Fibroblast of villous mesenchyme (primary cell): ENCODE measurements at places on chromosomes 12 and 14. TPM values are rescaled to one million over a fixed set of nuclear protein-coding genes. Genes with fewer than 3 reads are reported as not detected.

USP44 gene
- 3.9 and 5.2 TPM in 2 replicates for total RNA-seq

BATF gene
- not detected in 2 replicates for total RNA-seq

NYNRIN gene
- total RNA-seq, result 11.6 and 15.5 TPM in 2 replicates

DIO3 gene
- not detected in 2 replicates for total RNA-seq

ABCC9 gene
- total RNA-seq, result 7.4 and 12.1 TPM in 2 replicates

SYNDIG1L gene
- not detected in 2 replicates for total RNA-seq

VAMP1 gene
- total RNA-seq, result 3.2 and 13.4 TPM in 2 replicates

DNA sequence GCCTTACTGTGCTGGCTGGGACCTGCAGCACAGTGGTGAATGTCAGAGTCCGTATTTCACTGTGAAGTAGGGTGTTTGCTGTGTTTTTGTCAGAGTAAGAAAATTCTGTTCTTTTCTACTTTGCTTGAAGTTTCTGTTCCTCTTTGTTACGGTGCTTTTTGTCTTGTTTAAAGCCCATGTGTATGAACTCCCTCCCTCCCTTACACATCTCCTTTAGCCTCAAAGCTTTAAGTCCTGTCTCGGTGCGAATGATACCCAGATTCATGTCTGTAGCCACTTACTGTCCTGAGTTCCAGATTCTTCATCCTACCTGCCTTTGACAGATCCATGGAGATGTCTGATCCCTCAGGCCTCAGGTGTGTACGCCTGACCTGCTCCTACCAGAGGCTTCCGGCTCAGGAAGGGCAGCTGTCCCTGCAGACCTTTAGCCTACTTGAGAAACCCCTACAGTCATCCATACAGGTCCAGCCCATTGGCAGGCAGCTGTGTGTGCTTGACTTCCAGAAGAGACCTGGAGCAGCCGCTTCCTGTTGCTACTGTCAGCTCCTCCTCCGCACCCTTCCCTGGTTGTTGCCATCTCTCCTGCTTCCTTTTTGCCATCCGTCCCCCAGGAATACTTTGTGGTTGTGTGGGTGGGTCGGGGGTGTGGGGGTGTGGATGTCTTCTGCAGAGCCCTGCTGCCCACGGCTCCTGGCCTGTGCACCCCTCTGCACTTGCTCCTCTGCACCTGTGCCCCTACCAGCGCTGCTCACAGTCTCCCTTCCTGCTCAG lies 72.9 kb downstream of the DDX51 start:
- no peak for DNase-seq

- peak; percentile 97 for DNase-seq
These were observed 2.8 kb upstream of the MARK3 start for GRCh38 chr14:103382376-103382775.

- DNase-seq, result no peak
These were observed 977.5 kb upstream of the LRFN5 start for GRCh38 chr14:40629144-40629543.

DNA sequence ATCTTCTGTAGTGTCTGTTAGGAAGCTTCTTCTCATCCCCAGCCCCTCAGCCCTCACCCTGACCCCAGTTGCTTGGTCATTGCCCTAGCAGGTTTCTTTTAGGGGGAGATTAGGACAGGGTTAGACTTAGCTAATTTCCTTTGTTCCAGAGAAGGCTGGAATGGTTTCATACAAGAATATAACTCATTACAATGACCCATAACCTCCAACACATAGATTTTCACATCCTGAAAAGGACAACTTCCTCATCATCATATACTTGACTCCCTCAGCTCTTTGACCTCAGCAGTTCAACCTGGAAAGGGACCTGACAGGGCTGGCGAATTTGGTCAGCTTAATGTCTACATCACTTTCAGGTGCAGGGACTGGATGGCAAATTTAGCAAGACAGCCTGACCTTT lies 8.0 kb upstream of the BHLHE41 start:
- no peak for DNase-seq

DNA sequence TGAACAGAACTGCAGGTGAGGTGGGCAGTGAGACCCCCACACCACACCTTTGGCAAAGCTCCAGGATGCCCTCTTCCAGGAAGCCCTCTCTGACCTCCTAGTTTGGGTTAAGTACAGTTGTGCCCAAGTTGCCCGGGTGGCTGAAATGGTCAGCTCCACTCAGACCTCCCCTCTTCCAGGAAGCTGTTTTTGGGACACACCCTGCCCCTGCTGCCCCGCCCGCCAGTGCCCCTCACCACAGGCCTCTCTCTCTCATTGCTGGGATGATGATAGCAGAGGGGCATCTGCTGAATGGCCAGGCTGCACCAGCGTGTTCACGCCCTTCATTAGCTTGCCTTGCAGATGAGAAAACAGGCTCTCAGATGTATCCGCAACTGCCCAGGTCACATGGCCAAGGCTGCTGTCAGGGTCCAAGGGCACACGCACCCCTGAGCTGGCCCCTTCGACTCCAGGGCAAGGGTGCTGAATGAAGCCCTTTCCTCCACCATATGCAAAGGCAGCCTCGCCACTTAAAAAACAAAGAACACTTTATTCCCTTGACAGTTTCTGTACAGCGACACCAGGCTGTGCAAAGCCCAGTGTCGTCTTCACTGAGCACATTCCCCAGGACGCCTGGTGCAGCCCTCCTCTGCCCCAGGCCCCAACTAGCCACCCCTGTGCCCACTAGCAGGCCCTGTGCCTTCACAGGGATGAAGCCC lies 15.5 kb downstream of the SLC25A29 start:
- DNase-seq, result no peak

DNA sequence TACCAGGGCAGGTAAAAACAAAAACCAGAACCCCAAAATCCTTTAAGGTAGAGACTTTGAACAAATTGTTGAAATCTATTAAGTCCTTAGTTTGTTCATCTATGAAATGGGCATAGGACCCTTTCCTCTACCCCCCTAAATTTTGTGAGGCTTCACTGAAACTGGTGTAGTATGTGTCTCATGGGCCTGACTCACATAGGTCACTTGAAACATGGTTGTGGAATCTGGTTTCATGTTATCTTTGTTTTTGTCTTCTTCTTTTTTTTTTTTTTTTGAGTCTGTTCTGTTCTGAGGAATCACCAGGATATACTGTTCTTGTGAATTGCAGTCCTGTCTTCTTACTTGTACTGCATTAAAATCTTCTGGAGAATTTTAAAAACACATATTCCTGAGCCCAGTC lies 202.2 kb downstream of the KTN1 start:
- no peak for DNase-seq

- no peak for DNase-seq
These were observed 3.1 kb downstream of the SLC38A1 start for GRCh38 chr12:46265734-46266133.

DNA sequence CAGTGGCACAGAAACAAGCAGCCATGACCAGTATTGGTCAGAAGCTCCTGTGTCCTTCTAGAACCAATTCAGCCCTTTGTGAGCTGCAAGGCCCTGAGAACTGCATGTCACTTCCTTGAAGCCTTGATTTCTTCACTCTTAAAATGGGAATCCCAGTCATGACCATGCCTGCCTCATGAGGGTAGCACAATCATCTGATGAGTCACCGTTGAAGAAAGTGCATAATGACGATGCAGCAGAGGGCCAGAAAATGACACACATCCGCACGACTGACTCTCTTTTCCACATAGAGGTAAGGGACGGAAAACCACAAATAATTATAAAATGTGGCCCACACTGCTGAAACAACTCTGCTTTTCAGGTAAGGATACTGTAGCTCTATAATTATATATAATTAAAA lies 777.4 kb downstream of the BCL11B start:
- DNase-seq, result no peak

DNA sequence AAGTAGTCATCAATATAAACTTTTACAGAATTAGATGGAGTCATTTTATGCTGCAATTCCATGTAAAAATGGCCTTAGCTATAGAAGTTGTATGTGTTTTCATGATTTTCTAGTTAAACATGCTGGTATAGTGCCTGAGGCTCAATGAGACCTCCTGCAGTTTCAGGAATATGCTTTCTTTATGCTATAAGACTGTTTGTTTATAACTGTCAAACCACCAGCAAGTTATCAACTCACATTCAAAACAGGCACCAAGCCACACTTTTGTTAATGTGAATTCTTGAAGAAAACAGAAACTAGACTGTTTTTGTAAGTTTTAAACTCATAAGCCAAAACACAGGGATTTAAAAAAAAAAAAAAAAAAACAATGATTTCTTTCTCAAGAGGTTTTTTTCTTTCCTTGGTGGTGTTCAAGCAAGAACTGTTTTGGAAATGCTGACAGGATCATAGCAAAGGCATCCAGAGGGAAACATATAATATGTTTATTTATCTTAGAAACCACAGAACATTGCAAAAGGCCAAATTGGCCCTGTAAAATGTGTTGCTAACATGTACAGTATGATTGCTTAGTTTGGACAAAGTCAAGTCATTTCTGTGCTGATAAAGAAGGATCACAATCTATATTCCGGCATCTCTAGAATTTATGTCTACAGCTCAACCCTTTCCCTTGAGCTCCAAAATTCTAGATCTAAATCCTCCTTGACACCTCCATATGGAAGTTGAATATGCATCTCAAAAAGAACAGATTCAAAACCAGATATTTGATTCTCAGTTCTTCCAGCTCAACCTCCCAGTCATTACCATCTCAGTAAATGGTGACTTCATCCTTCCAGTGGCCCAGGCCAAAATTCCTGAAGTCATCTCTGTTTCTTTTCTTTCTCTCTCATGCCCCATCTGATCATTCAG lies 29.0 kb upstream of the LUM start:
- DNase-seq, result peak; percentile 98

GRCh38 chr14:77603654-77604255 lies 12.7 kb downstream of the SPTLC2 start:
- peak; percentile 81 for DNase-seq

DNA sequence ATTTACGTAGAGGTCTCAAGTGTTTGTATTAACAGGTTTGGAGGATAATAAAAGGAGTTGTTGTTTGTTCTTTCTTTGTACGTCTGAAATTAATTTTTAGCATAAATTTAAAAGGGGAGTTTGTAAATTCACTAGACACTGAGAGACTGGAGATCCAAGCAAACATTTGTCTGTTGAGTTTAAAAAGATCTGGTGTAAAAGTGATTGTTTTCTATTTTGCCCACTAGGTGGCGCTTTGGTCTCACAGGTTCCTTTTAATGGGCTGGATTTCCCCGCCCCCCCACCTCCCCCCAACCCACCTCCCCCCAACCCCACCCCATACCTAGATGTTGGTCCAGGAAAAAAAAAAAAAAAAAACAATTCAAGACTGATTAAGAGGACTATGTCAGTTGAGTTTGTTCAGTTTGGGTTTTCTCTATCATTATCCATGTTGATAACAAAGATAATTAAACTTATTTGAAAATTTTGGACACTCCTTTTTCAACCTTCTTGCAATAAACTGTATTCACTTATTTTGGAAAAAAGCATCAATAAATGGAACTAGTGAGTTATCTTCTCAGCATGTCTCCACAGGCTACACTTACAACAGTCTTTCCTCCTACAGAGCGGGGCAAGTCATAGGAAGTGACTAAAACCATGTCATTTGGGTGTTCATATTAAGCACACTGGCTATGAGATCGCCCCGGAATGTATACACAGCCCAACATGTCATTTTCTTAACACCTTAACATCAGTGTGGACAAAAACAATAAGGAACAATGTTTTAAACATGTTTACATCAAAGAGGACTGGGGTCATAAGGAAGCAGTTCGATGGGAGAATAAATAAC lies 841.1 kb downstream of the NRXN3 start:
- DNase-seq, result peak; percentile 52

DNA sequence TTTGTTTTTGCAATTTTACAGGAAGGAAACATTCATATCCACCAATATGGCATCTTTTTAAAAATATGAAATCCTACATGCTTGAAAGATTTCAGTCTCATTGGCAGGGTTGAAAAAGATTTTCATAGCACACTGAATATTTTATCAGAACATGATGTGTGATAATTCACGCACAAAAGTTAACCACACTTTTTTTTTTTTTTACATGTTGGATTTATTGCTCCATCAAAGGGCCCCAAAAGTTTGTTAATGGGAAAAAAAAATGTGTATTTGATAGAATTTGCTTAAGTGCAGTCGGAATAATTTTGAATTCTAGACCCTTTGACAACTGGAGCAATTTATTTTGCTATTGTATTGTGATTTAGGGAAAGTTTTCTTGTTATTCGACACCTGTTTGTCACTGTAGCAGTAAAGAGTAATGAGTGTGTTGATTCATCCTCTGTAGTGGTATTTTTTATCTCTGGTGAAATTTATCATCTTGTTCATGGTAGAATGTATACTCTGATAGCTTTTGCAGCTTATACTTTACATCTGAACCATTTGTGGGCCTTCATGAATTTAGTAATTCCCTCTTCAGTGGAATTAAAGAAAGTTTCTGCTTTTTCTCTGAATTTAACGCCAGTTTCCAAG lies 1.1 kb downstream of the EML1 start:
- DNase-seq, result no peak

DNA sequence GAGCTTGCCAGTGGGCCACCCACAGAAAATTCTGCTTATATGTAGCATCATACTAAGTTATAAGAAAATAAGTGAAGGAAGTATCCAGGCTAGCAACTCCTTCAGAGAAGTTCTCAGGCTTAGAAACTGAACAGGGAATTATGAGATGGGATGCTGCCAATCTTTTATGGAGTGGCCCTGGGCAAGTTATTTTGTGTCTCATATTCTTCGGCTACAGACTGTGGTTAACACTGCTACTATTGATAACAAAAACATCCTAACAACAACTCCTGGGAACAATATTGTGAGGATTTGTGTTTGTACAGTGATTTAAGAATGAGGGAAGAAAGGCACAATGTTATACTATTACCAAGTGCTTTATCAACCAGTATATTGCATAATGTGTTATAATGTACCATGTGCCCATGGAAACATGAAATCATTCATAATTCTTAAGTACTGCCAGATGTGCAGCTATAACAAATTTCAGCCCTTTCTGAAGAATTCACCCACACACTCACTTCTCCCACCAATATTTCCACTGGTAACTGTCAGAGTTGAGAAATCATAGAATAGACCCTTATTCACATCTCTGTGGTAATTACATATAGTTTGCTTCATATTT lies 113.3 kb upstream of the SOX5 start:
- peak; percentile 36 for DNase-seq

DNA sequence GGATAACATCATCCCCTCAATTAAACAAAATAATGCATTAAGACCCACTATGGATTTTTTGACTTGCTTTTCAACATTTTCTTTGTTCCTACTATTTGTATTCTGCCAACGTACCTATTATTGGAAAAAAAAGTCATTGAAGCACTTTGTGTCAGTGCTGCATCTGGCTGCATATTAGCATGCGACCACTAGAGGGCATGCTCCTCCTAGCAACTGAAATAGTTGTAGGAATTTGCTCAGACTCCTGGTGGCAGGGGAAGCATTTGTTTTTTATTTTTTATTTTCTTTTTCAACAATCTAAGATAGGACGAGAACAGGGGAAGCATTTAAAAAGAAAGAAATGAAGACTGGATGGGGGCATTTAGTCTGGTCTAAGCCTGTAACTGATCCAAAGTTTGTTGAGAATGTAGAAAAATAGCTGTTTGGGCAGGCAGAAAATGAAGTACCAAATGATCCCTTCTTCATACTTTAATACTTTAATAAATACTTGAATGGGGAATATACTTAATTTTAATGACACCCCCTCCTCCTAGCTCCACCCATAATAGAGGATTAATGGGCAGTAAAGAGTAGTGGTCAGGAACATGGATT lies 14.5 kb upstream of the CLEC4A start:
- DNase-seq, result peak; percentile 83
